ENCODE measurements at places on chromosomes 1 and 21.
A peak's percentile ranks its signal among the peaks of the same experiment; 100 is the strongest.

DNA sequence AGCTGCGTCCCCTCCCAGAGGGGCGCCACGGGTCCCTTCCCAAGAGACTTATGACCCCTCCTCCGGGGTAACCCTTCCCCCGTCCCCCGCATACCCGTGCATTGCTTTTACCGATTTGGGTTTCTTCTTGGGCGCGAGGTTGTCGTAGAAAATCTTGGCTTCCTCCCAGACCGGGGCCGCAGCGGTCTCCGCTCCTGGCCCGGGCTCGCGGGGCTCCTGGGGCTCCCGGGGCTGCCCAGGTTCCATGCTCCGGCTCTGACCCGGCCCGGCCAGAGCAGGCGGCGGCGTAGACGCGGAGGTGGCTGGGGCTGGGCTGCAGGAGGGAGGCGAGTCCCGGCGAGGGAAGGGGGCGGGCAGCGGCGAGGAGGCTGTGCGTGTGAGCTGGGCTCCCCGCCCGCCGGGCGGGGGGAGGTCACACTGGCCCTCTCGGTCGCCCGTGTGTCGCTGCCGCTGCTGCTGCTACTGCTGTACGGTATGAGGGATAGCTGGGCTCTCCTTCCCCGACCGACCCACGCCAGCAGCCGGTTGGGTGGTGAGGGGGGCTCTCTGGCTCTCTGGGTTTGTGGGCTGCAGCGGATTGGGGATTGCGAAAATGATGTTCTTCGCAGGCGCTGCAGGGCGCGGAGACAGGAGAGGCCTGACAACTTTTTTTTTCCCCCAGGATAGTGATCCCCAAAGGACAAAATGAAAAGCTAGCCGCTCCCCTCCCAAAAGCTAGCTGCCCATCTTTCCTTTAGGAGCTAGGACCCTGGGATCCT lies at the start of gene NT5C1A:
NT5C1A (minus strand) TSS at position 315 of the 758 bp plus-strand sequence; CDS start at position 246, 69 bp downstream.
- DNase-seq, result peak; percentile 58

DNA sequence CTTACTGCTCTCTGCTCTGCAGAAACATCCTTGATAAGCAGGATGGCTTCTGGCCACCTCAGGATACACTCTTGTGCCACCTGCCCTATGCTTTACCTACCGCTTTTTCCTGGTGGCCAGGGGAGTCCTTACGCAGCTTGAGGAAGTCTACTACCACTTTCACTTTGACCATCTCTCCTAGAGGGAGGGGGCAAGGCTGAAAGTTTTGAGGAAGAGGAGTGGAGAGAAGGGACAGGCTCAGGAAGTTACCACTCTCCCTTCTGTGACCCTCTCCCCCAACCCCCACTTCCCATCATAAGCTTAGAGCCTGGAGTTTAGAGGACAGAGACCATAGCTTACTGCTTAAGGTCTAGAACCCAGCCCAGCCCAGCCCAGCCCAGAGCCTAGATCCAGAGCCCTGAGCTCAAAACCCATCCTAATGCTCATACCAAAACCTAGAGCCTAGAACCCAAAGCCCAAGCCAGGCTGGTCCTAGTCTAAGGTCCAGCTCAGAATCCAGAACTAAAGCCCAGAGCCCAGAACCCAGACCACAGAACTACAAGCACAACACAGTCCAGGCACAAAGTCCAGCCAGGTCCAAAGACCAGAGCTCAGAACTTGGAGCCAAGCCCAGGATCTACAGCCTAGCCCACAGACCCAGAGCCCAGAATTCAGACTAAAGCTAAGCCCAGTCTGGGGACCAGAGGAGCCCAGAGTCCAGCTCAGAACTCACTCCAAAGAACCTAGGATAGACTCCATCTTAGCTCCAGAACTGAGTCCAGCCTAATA lies 18.0 kb upstream of the MFSD2A start:
- no peak for DNase-seq

DNA sequence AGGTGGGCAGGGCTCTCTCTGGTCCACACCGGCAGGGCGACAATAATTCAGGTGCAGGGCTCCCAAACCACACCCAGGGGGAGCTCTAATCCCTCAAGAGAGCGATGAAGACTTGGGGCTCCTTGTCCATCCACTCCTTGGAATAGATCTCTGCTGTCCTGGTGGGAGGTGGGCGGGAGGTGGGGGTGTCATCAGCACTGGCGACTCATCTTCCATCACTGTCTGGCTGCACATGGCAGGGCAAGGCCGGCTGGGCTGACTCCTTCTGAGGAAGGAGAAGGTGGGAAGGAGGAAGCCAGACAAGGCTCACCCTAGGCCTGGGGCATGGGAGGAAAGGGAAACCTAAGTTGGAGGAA lies 29.3 kb downstream of the TNNT2 start:
- peak; percentile 82 for DNase-seq

DNA sequence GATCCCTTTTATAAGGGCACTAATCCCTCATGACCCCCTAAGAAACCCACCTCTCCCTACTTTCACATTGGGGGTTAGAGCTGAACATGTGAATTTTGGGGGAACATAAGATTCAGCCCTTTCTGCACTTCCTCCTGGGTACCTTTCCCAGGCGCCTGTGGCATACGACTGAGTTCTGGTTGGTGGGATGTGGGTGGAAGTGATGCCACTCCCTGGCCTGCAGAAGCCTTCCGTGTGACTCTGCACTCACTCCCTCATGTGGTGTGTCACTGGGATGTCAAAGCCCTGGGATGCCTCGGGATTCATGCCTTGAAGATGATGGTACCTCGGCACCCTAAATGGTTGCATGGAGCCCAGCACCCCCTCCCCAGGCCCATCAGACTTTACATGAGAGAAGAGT lies 28.3 kb upstream of the VASH2 start:
- DNase-seq, result no peak

GRCh38 chr1:153711026-153711425 lies 16.8 kb upstream of the INTS3 start:
- no peak for DNase-seq

GRCh38 chr1:34013136-34013535 lies 149.3 kb downstream of the HMGB4 start:
- DNase-seq, result no peak

GRCh38 chr1:222241410-222241809 lies 306.5 kb downstream of the HHIPL2 start:
- no peak for DNase-seq

DNA sequence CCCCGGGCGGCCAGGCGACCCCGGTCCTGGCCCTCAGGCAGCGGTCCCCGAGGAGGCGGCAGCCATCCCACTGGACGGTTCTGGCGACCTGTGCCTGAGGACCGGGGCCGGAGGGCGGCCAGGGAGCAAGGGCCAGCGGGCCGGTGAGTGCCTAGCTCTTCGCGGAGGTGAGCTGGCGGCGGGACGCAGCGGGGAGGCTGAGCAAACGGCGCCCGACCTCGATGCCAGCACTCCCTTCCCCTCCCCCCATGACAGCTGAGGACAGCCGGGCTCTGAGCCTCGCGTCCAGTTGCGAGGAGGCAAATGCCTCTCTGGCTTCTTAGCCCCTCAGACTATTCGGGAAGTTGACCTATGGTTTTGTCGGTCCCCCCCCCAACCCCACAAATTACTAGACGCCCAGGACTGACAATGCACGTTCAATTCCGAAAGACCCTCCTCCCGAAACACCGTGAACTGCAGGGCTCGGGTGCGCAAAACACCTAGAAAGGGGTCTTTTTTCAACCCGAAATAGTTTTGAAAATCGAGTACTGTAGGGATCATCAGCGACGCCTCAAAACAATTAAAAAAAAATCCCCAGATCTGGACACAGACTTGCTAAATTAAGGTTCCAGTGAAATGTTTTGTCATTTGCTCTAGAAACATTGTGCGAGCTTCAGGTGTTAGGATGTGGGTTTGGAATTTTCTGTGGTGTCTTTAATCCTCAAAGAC lies 8.3 kb downstream of the CDKN2C start:
- peak; percentile 64 for DNase-seq

- no peak for DNase-seq
Observed at GRCh38 chr1:5733596-5733995, 258.6 kb downstream of the NPHP4 start.

- DNase-seq, result no peak
Observed at GRCh38 chr1:170720661-170721060, 56.7 kb downstream of the PRRX1 start.

GRCh38 chr1:247562198-247562597 lies 13.3 kb downstream of the GCSAML start:
- DNase-seq, result no peak

GRCh38 chr1:193602705-193603104 lies 416.3 kb upstream of the B3GALT2 start:
- DNase-seq, result no peak

DNA sequence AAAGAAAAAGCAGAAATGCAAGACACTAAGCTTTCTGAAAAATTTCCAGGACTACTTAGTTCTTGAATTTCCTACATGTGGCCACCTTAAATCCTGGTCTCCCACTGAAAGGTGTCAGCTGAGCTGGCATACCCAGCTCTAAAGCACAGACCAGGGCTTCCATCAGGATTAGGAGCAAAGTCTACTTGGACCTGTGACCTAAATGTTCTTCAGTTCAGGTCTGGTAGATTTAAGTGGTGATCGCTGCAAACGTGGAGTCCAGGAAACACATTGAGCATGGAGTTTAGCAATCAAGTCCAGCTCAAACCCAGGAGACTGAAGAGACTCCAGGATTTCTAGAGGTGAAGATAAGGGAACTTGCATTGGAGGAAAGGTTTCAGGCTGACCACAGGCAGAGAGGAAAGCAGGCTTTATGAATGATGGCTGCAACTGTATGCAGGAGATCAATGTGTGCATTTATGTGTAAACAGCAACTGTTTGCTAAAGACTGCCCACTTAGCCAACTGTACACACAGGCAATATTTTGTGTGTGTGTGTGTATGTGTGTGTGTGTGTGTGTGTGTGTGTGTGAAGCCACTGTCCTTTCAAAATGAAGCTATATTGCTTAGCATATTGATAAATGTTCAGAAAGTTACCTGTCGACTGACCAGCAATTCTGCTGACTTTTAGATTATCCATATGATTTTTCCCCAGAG lies 75.2 kb downstream of the LMX1A start:
- DNase-seq, result no peak

GRCh38 chr1:93906480-93906879 lies 2.8 kb downstream of the GCLM start:
- no peak for DNase-seq

DNA sequence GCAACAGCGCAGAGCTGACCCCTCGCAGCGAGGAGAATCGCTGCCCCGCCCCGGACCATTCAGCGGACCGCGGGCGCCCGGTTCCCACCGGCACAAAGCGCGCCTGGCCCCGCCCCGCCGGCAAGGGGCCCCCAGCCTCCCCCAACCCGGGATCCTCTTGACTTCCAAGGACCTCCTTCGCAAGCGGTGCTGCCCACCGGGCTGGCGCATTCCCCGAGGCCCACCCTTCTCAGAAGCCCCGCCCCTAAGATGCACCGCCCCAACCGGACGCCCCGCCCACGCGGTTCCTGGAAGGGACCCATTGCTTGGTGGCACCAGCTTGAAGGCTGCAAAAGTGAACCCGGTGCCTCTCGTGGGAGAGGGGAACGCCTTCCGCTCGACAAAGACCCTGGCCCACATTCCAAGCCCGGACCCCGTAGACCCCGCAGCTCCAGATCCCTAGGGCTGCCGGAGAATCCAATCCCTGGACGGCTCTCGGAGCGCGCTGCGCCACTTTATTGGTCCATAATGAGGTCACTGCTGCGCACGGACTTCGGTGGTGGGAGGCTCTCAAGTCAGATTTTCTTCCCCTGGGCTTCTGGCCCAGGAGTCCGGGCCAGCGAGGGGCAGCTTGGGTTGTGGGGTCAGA lies 2.0 kb downstream of the HES3 start:
- DNase-seq, result no peak

- DNase-seq, result no peak
Observed at GRCh38 chr1:240134596-240134995, 42.9 kb downstream of the FMN2 start.

- peak; percentile 46 for DNase-seq
Observed at GRCh38 chr1:226736908-226737818, 1.9 kb downstream of the ITPKB start.

DNA sequence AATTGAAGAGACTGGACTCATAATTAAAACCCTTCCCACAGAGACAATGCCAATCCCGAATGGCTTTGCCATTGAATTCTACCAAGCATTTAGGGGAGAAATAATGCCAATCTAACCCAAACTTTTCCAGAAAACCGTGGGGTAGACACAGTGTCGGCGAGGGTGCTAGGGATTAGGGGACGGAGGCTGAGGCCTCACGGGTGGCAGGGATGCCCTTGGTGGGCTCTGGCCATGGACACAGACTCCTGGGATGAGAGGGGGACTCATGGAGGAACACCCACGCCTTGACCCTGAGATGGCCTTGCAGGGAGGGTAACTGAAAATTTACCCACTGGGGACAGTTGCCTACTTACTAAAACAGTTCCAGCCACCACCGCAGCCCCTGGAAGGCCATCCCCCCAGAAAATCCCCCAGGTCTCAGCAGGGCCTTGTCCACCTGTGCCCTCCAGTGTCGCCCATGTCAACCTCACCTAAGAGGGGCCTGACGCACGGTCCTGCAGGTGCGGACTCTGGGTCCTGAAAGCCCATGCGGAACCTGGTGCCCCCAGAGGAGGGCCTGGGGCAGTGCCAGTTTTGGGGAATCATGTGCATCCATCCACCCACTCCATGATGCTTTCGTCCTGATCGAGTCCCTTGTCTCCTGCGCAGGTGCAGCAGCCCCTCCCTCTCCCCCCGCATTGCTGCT lies 1.9 kb downstream of the KRTAP10-5 start:
- DNase-seq, result no peak

GRCh38 chr1:37725851-37726613 lies 33.7 kb downstream of the CDCA8 start:
- DNase-seq, result no peak

GRCh38 chr1:68907491-68907890 lies 410.6 kb upstream of the DEPDC1 start:
- DNase-seq, result no peak

DNA sequence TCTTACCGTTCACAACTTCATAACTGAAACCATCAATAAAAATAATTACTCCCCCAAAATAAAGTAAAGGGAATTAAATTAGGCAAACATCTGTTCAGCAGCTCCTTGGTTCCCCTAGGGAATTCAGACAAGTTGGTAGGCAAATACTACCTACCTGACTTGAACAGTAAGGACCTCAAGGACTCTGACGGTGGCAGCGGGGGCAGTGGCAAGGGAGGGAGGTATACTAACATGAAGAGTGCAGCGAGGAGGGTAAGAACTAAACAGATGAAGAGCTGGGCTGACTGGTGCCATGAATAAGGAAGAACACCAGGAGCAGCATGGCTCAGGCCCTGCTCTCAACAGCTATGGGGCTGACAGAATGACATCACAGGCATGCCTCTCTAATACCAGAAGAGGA lies 33.1 kb downstream of the MTOR start:
- DNase-seq, result no peak

- DNase-seq, result no peak
Observed at GRCh38 chr1:167922611-167923074, 8.7 kb upstream of the ADCY10 start.

All from hepatic stellate cell (primary cell).